AG09319 (cell line): ENCODE measurements at places on chromosomes 11 and 22.

GRCh38 chr11:64285885-64286800 lies 495 bp downstream of the GPR137 start:
- no peak for DNase-seq

- no peak for DNase-seq
These were observed 1.2 kb downstream of the UBE2L6 start for GRCh38 chr11:57566005-57566904.

GRCh38 chr11:28596816-28597215 lies 488.6 kb downstream of the METTL15 start:
- DNase-seq: no peak

GRCh38 chr11:7306900-7307299 lies 55.2 kb downstream of the SYT9 start:
- no peak for DNase-seq

- no peak for DNase-seq
These were observed 40.3 kb downstream of the PARVG start for GRCh38 chr22:44220727-44221680.

- no peak for DNase-seq
These were observed 153.3 kb upstream of the NECTIN1 start for GRCh38 chr11:119882316-119882715.
